ENCODE measurements at places on chromosomes 4 and X.

- no peak overlapping the region for H3K4me3 ChIP-seq
- H3K4me1 ChIP-seq = peaks cover 12% of the 10 kb centered on the region
- H3K27me3 ChIP-seq = no peaks in the 10 kb centered on the region
- peak overlapping the region; percentile 34 for H3K27ac ChIP-seq
- H3K36me3 ChIP-seq = no peaks in the 10 kb centered on the region
Measured at GRCh38 chr4:40309250-40309774, 25.8 kb upstream of the CHRNA9 start.

- H3K27ac ChIP-seq = no peak overlapping the region
- no peaks in the 10 kb centered on the region for H3K36me3 ChIP-seq
- no peaks in the 10 kb centered on the region for H3K27me3 ChIP-seq
- DNase-seq = peak; percentile 87
- H3K4me1 ChIP-seq = no peaks in the 10 kb centered on the region
Measured at GRCh38 chr4:169823685-169824084, 65.9 kb upstream of the HPF1 start.

- no peak for DNase-seq
- H3K36me3 ChIP-seq = no peaks in the 10 kb centered on the region
- H3K27ac ChIP-seq = no peak overlapping the region
- H3K4me1 ChIP-seq = no peaks in the 10 kb centered on the region
Measured at GRCh38 chr4:132383571-132384199, 765.4 kb upstream of the PCDH10 start.

DNA sequence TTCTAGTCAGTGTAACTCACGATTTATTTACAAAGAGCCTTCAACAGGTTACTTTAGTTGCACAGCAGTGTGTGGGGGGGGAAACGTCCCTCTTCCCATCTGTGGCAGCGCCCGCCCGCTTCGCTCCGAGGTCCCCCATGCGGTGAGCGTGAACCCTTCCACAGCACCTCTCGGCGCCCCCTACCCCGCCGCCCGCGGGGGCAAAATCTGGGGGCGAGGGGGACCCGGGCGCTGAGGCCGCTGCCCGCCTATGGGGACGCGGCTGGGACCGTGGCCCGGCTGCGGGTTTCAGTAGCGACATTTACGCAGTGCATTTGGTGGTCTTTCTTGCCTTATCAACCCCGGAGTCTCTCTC is 6.4 kb downstream of the NKX6-1 start:
- H3K27me3 ChIP-seq = peaks cover 66% of the 10 kb centered on the region
- no peak overlapping the region for H3K4me3 ChIP-seq
- no peaks in the 10 kb centered on the region for H3K36me3 ChIP-seq
- H3K4me1 ChIP-seq = peaks cover 8% of the 10 kb centered on the region
- H3K27ac ChIP-seq = no peak overlapping the region

Measured in mesendoderm (in vitro differentiated cells).